Transverse colon (tissue), 4 donors: ENCODE measurements at places on chromosomes 16 and 17.

DNA sequence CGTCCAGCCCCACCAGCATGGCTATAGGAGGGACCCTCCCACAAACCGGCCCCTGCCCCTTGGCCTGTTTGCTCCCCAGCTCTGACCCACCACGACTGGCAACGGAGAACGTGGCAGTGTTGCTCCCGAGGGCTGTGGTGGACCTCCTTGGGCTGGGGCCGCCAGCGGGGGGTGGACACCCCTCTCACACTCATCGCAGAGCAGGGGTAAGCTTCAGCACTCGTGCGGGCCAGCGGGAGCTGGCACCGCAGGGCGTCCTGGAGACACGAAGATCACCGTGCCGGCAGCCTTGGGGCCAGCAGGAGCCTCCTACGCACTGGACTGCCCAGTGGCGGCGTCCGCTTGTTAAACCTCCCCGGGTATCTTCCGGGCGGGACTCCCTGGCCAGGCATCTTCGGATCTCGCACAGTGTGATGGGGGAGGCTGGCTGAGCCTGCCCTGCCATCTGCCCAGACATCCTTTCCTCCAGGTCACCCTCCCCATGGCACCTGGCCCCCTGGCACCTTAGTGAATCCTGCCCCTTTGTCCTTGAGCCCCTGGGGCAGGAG is 53.5 kb downstream of the ABR start:
- H3K36me3 ChIP-seq = no peaks in the 10 kb centered on the region
- peaks cover 28% of the 10 kb centered on the region for H3K4me1 ChIP-seq
- H3K4me3 ChIP-seq = no peak overlapping the region
- no peak overlapping the region for H3K27ac ChIP-seq
- no peak for DNase-seq

- no peak for DNase-seq
- H3K36me3 ChIP-seq = no peaks in the 10 kb centered on the region
- no peak overlapping the region for H3K4me3 ChIP-seq
- H3K27ac ChIP-seq = no peak overlapping the region
- no peaks in the 10 kb centered on the region for H3K27me3 ChIP-seq
Measured at GRCh38 chr17:62919388-62919787, 46.6 kb upstream of the TANC2 start.

DNA sequence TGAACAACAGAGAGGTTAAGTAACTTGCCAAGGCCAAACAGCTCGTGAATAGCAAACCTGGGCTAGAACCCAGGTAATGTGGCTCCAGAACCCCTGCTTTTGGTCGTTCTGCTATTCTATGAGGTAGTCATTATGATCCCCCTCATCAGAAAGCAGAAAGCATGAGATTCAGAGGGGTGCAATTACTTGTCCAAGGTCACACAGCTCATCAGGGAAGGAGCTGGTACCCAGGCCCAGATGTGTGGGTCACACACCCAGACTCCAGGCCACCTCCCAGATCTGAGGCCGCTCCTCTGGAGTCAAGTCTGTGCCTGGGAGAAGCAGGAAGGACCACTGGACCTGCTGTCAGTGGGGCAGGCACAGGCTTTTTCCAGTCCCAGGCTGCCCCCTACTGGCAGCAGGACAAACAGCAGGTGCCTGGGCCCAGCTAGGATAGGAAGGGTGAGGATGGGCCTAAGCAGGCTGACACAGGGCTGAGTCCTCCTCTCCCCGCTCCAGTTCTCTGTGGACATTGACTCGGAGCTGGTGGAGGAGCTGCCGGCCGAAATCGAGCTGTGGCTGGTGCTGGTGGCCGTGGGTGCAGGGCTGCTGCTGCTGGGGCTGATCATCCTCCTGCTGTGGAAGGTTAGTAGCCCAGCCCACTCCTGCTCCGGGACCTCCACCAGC is 7.8 kb upstream of the PDK2 start:
- H3K27ac ChIP-seq = no peak overlapping the region
- no peaks in the 10 kb centered on the region for H3K36me3 ChIP-seq
- no peak overlapping the region for H3K4me3 ChIP-seq

DNA sequence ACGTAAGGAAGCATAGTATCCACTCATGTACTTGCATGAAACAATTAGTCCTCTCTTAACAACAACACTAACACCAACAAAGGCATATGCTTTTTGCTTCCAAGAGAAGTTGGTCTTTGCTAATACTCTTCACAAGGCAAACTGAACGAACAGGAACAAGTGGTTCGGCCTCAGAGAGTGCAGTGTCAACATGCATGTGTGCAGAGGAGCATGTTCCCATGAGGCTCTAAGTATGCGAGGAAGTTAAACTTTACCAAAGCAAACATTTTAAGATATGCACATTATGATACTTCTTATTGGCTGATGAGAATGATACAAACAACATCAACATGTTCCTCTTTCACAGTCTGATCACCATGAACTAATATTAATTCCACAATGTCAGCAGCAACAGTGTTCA is 285.3 kb upstream of the IRX5 start:
- no peak overlapping the region for H3K4me3 ChIP-seq
- DNase-seq = no peak
- H3K27me3 ChIP-seq = peaks cover 8% of the 10 kb centered on the region

DNA sequence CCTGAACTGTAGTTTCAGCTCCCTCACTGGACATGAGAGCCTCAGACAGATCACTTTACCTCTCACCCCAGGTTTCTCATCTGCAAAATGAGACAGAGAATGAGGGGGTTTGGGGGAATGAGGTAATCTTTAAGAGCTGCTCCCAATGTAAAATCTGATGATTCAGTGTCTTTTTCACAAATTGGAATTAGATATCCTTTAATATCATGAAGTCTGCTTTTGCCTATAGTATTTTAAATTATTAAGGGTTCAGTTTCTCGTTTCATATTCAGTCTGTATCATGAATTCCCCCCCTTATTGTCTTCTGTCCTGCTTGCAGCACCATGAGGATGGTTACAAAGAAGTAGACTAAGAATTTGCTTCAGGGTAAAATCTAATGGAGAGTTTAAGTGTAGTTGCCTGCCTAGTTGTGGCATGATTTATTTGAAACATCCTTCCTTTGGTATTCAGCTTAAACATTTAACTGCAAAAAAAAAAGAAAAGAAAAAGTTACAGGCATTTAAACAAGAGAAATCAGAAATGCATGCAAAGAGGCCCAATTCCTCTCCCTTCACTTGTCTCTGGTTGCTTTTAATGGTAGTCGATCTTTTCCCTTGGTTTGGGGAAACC is 77.3 kb downstream of the WNT3 start:
- no peak overlapping the region for H3K4me3 ChIP-seq
- no peak overlapping the region for H3K27ac ChIP-seq
- no peak for DNase-seq
- peaks cover 5% of the 10 kb centered on the region for H3K36me3 ChIP-seq
- no peaks in the 10 kb centered on the region for H3K4me1 ChIP-seq
- H3K27me3 ChIP-seq = no peaks in the 10 kb centered on the region

- no peak for DNase-seq
- no peak overlapping the region for H3K27ac ChIP-seq
- H3K4me1 ChIP-seq = no peaks in the 10 kb centered on the region
- H3K27me3 ChIP-seq = no peaks in the 10 kb centered on the region
- H3K36me3 ChIP-seq = no peaks in the 10 kb centered on the region
Measured at GRCh38 chr17:17555906-17556305, 35.6 kb downstream of the PEMT start.

GRCh38 chr17:70091005-70091568 is 16.1 kb downstream of the KCNJ16 start:
- no peak overlapping the region for H3K27ac ChIP-seq
- H3K4me1 ChIP-seq = peaks cover 3% of the 10 kb centered on the region
- no peak overlapping the region for H3K4me3 ChIP-seq

DNA sequence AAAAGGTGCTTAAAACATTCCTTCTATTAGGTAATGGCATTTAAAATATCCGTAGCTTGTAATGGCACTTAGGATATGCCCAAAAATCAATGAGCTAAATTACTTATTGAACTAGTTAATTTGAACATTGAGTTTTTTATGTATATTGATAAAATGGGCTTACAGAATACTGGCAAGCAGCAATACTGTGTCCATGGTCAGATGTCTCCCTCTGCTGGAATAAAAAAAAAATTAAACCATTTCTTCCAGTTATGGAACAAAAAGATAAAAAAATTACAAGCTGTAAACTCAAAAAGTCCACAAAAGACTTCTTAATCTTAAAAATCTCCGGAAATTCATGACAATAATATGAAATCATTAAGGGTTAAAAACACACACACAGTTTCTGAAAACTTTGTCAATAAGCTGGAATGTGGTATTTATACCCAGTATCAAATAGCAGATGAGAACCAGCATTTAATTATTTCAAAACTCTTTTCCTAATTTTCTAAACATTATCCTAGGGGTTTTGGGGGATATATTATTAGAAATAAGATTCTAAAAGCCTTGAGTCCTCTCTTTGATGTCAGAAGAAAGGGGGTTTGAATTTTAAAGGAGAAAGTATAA is 21.5 kb upstream of the PSMD7 start:
- DNase-seq = no peak
- H3K36me3 ChIP-seq = no peaks in the 10 kb centered on the region
- no peak overlapping the region for H3K4me3 ChIP-seq
- H3K4me1 ChIP-seq = no peaks in the 10 kb centered on the region

DNA sequence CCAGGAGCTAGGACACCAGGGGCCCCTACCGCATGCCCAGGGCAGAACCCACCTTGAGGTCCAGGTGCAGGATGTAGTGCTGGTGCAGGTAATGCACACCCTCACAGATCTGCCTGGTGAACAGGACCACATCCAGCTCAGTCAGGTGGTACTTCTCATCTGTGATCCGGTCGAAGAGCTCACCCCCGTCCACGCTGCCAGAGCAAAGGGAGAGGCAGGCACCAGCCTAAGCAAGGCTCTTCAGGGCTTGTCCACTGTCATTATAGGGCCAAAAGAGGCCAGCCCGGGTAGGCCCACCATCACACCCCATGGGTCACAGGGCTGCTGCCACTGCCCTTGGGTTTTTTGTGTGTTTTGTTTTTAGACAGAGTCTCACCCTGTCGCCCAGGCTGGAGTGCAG is 21.0 kb downstream of the MYLK3 start:
- H3K36me3 ChIP-seq = no peaks in the 10 kb centered on the region
- no peak for DNase-seq
- H3K4me3 ChIP-seq = no peak overlapping the region
- no peaks in the 10 kb centered on the region for H3K4me1 ChIP-seq
- no peaks in the 10 kb centered on the region for H3K27me3 ChIP-seq
- no peak overlapping the region for H3K27ac ChIP-seq

- H3K27ac ChIP-seq = no peak overlapping the region
- no peak for DNase-seq
- no peak overlapping the region for H3K4me3 ChIP-seq
- no peaks in the 10 kb centered on the region for H3K36me3 ChIP-seq
- peaks cover 24% of the 10 kb centered on the region for H3K4me1 ChIP-seq
- no peaks in the 10 kb centered on the region for H3K27me3 ChIP-seq
Measured at GRCh38 chr17:56823848-56824247, 9.9 kb downstream of the C17orf67 start.

DNA sequence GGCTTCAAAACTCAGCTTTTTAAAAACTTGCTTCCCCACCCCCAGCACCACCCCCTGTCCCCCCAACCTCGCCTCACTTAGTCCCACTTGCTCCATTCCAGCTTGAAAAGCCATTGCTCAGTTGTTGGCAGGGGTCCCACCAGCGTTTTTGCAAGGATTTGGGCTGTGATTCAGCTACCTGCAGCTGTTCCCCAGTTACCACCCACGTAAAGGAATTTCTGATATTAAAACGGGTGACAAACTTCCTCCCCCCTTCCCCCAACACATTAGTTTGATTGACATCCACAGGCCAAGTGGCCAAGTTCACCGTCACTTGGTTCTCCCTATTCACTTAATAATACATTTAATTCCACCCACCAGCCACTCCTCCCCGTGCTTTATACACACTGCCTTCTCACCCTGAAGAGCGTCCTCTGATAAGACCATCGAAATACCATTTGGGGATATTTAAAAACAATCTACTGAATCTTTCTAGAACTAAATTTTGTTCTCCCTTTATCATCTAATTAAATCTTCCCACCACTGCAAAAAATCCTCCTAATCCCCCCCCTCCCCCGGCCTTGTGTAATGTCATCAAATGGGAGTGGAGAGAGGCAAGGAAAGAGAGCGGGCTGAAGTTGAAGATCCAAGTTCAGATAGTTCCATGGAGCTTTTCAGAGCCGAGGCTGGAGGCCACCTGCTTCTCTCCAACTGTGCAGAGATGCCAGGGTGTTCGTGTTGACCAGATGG is 55.1 kb downstream of the SOX9 start:
- no peaks in the 10 kb centered on the region for H3K36me3 ChIP-seq
- no peak overlapping the region for H3K4me3 ChIP-seq
- H3K27ac ChIP-seq = peak overlapping the region; percentile 65
- H3K27me3 ChIP-seq = no peaks in the 10 kb centered on the region

DNA sequence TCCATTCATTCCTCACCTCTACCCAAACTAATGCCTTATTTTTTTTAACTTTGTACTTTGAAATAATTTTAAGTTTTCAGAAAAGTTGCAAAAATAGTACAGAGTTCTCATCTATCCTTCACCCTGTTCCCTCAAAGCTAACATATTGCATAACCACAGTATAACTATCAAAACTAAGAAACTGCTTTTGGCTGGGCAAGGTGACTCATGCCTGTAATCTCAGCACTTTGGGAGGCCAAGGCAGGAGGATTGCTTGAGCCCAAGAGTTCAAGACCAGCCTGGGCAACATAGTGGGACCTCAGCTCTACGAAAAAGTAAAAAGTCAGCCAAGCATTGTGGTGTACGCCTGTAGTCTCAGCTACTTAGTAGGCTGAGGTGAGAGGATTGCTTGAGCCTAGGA is 147.7 kb downstream of the SKAP1 start:
- no peaks in the 10 kb centered on the region for H3K4me1 ChIP-seq
- H3K27ac ChIP-seq = no peak overlapping the region
- H3K36me3 ChIP-seq = no peaks in the 10 kb centered on the region
- DNase-seq = no peak
- no peaks in the 10 kb centered on the region for H3K27me3 ChIP-seq
